Activated T-cell treated with anti-CD3 and anti-CD28 coated beads, Interleukin-2, amount 50 U/mL, for 48 hours (primary cell): ENCODE measurements at places on chromosomes 13 and 19.

DNA sequence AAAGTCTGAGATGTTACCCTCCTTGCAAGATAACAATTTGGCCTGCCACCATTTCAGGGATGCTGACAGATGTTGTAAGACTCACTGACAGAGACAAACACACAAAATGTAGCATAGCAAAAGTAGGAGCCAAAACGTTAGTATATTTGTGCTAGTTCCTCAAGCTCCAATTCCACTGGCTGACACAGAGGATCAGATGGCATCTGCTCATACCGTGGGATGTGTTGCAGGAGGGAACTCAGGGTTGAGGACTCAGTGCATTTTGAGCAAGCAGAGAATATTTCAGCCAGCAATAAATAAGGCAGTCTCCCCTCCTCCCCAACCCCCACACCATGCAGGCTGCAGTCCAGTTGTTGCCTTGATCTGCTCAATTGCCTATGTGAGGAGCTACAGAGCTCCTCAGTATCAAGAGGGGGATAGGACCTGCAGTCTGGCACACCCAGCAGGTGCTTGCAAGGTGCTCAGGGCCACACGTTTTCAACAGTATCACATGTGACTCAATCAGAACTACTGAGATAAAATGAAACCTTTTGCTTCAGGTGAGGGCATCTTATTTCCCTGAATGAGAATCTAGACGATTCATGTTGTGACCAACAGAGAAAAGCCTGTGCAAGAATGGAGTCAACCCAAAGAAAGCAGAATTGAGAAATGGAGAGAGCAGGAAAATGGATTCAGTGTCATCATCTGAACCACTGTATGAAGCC lies 23.6 kb upstream of the LRCH1 start:
- DNase-seq, result peak; percentile 27

GRCh38 chr19:42248270-42249148 lies 6.1 kb upstream of the GSK3A start:
- DNase-seq, result no peak

DNA sequence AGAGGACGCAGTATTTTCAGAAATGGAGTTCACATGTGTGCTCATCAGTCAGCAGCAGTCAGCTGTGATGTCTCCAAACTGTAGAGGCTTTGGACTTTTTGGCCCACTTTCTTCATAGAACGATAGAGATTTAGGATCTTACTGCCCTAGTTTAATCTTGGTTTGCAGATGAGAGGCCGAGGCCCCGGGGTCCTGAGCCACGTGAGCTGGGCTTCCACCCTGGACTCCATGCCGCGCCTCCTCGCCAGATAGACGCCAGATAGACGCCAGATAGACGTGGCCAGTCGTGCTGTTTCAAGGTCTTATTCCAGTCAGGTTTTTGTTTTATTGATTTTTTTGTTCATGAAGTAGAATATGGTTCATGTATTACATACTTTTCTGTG lies 11.7 kb upstream of the MCF2L start:
- no peak for DNase-seq

- DNase-seq, result no peak
Measured at GRCh38 chr19:46646402-46646801, 10.4 kb upstream of the GNG8 start.

DNA sequence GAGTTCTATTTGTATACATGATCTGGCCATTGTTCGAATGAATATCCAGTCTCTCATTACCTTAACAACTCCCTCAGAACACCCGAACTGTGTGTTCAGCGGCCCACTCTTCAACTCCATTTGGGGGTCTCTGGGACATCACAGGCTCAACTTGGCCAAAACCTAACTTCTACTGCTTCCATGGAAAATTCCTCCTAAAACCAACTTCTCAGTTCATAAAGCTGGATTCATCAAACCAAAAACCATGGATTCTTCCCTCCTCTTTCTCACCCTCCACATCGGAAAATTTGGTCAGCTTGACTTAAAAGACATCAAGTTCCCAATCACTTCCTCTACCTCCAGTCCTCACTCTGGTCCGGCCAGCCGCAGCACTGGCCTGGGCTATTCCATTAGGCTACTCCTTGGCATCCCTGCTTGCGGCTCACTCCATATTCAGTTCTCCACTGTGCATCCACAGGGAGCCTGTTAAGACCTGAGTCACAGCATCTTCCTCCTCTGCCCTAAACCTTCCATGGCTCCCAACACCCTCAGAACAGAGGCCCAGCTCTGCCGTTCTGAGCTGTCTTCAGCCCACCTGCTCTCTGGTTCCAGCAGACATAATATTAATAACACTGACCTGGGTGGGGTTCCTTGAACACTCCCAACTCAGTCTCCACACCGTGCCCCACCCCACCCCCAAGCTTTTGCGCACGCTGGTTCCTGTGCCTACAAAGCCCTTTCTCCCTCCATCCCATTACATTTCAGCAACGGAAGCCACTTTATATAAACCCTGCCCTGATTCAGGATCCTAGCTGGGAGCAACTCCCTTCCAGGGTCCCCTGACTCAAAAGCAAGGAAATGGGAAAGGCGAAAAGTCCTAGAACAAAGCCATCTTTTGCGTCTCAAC lies 1.1 kb downstream of the ZNF792 start:
- peak; percentile 34 for DNase-seq

DNA sequence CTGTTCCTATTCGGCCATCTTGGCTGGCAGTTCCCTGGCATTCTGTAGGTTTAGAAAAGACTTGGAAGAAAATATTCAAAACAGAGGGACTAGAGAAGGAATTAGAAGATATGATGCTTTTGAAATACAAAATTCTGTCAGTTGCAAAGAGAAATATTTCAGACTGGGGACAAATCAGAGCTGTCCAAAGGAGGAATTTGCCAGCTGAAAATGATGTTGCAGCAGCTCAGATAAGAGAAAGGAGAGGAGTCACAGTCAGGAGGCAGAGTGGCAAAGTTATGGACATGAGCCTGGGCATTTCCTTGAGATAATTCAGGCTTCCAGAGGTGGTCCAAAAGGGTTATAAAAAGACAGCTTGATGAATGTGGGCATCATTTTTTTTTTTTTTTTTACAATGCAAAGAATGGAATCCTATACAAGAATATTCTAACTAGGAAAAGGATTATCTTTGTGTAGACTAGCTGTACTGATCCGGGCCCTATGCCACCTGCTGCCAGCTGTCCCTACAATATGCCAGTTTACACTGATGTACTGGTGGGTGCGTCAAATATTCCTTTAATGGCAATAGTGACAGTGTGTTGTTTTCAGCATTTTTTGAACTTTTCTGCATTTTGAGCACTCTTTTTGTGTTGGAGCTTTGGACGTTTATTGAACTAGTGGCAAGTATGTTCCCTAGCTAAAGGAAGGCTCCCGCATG lies 31.8 kb upstream of the CBY2 start:
- no peak for DNase-seq

GRCh38 chr19:11587975-11588631 lies 9.2 kb upstream of the ZNF627 start:
- no peak for DNase-seq

DNA sequence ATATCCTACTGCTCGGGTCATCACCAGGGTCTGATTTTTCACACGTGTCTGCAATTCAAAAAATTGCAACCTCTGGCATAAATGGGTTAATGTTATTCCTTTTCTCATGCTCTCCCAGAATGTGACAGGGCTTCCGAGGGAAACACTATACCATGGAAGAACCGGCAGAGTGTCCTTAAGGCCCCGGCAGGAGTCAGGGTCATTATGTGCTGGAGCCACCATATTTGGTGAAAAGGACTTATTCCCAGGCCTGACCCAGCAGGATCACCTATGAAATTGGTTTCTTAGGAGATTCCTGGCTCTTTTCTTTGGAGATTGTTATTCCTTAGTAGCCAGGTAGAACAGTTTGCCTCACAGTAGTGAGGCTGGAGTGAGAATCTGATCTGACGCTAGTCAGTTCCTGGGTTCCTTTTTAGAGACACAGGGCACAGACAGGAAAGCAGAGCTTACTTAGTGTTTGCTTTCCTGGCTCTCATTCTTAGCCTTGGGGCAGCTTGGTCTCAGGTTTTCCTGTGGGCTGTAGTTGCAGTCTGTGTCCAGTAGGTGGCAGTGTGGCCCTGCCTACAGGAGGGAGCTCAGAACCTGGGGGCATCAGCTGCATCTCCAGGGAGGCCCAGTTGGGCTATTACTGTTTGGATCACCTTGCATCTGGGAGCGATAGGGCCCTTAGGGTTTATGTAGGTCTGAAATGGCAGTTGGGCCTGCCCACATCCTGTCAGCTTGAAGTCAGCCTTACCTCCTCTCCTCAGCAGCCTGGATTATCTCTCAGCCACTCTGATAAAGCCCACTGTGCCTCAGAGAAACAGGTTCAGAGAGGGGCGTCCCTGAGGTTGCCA lies 12.4 kb downstream of the SNRNP70 start:
- DNase-seq, result peak; percentile 84

DNA sequence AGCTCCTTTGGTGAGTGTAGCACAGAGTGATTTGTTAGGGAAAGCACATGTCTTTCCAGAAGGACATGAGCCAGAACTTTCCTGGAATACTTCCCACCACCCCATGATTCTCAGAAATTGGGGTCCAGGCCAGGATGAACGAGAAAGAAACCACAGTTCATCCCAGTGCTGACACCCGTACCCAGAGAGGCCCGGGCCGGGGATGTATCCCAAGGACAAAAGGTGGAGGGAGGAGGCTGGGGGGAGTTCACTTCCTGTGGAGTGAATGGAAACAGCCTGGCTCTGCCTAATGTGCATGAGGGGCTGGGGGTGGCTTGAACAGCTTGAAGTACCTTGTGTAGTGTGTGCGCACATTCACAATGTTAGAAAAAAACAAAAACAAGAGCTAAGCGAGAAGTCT lies 47.5 kb downstream of the CDADC1 start:
- no peak for DNase-seq

DNA sequence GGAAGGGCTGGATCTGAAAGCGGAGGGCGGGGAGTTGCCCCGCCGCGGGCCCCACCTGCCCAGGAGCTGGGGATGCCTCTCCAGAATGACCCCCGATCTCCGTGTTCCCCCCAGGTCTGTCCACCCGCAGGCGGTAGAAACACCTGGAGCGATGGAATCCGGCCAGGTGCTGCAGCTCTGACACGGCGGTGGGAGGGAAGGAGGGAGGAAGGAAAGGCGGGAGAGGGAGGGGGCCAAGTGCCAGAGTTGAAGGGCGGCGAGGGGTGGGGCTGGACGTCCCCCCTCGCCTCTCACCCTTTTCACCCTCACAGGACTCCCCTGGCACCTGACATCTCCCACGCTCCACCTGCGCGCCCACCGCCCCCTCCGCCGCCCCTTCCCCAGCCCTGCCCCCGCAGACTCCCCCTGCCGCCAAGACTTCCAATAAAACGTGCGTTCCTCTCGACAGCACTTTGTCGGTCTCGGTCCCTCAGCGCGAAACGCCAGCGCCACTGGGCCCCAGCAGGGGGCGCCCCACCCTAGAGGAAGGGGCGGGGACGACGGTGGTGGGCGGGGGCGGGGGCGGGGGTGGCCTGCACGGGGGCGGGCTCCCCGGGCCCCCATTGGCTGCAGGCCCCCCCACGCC lies 337 bp upstream of the FXYD7 start:
- DNase-seq, result peak; percentile 78

DNA sequence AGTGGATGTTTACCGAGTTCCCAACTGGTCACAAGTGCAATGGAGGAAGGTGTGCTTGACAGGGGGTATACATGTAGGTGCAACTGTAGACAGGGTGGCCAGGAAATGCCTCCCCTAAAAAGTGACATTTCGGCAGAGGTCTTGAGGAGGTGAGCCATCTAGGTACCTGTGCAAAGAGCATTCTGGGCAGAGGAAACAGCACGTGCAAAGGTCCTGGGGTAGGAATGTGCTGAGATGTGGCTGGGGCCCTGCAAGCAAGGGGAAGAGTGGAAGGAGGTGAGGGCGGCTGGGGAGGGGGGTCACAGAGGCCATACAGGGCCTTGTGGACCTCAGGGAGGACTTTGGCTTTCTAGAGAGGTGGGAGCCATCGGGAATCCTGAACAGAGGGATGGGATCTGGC lies 8.1 kb downstream of the ADGRL1 start:
- DNase-seq, result no peak
